ENCODE measurements at places on chromosomes 7 and 10.
A peak's percentile ranks its signal among the peaks of the same experiment; 100 is the strongest.

DNA sequence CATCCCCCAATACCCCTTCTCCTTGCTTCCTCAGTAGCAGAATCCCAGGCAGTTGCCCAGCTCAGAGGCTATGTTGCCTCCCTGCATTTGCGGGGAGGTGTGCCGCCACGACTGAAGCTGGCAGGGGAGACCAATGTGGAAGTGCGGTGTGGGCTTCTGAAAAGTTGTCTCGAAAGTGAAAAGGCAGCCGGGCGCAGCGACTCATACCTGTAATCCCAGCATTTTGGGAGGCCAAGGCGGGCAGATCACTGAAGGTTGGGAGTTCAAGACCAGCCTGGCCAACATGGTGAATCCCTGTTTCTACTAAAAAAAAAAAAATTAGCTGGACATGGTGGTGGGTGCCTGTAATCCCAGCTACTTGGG lies 15.9 kb upstream of the PFKFB3 start:
- DNase-seq = no peak

GRCh38 chr10:96642973-96643372 lies 56.2 kb upstream of the TM9SF3 start:
- DNase-seq = peak; percentile 53

- no peak for DNase-seq
Measured at GRCh38 chr10:127102176-127102575, 94.2 kb downstream of the INSYN2A start.

GRCh38 chr7:80259-81067 lies 111.9 kb upstream of the FAM20C start:
- peak; percentile 0 for DNase-seq

GRCh38 chr7:33196221-33196620 lies 66.9 kb downstream of the BBS9 start:
- peak; percentile 28 for DNase-seq

- no peak for DNase-seq
Measured at GRCh38 chr10:102935505-102935904, 17.4 kb downstream of the CNNM2 start.

DNA sequence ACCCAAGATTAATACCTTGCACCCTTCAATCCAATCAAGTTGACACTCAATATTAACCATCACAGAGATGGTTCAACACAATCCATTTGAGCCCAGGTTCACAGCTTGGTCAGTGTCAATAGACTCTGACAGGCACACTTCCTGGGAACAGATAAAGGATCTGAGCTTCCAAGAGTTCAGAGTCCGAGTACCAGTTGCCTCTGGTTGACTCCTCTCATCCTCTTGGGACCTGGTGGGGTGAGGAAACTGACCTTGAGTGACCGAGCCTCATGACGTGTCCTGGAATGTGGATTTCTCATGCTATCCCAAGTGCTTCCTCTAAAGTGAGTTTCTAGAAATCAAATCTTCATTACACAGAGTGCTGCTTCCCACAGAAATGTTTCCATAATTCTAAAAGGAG lies 162.0 kb downstream of the CYP26A1 start:
- peak; percentile 12 for DNase-seq

DNA sequence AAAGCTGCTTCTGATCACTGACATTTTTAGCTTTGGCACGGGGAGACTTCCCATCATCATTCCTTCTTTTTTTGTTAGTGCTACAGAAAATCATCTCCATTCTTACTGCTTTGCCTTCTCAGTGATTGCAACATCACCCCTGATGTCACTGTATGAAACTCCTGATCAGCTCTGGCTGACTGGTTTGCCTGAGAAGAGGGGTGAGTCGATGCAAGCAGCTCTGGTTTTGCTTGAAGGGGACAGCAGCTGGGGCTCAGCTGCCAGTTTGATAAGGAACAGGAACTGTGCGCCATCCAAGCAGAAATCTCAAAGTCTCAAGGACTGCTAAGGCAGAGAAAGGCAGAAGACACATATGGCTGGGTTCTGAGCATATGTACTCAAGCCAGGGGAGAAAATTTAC lies 808.5 kb upstream of the CELF2 start:
- DNase-seq = no peak

DNA sequence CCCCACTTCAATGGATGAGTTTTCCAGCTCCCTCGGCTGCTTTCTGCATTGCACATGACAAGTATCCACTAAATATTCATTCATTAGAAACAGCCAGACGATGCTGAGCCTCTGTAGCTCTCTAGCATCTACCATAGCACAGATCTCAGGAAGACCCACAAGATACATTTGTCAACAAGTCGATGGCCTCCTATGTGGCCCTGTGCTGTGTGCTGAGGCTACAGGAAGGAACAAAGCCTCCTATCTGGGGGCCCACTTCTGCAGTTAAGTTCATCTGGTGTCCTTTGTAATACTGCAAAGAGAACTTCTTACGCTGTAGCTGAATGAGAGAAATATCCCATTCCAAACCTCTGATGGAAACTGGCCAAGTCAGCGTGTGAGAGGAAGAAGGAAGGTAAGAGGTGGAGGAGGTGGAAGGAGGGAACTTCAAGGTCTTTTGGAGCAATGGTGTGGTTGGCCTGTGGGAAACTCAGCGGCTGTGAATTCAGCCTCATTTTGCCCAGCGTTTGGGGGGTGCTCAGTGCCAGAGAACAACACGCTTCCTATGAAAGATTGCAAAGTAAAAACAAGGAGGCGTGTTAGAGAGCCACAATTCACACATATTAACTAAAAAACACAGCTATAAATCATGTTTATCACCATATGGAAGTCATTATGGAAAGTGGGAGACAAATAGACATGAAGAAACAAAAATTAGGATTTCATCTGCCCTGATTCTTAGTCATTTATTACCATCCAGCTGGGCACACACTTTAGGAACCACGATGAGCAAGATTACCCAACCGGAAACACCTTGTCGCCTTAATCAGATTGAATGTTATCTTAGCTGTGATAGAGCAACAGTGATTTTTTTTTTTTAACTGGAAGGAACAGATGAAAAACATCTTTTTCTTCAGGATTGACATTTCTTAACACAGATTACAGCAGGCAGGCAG lies 62.2 kb upstream of the USP6NL start:
- peak; percentile 13 for DNase-seq

GRCh38 chr7:74183653-74184450 lies 9.7 kb downstream of the EIF4H start:
- DNase-seq = peak; percentile 38

DNA sequence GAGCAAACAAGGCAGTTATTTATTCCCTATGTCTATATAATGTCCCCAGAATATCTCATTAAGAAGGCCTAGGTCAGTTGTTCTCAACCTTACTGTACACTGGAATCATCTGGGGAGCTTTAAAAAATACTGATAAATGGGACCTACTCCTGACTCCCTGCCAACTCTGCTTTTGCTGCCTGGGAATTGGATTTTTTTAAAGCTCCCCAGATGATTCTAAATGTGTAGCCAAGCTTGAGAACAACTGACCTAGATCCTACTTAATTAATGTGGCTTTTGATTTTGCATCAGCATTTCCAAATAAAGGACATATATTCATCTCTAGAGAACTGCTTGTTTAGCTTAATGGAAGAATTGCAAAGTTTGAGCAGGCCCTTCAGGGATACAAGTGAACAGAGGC lies 91.7 kb upstream of the HPS1 start:
- no peak for DNase-seq

GRCh38 chr10:86872757-86873156 lies 84.7 kb downstream of the MMRN2 start:
- peak; percentile 4 for DNase-seq

DNA sequence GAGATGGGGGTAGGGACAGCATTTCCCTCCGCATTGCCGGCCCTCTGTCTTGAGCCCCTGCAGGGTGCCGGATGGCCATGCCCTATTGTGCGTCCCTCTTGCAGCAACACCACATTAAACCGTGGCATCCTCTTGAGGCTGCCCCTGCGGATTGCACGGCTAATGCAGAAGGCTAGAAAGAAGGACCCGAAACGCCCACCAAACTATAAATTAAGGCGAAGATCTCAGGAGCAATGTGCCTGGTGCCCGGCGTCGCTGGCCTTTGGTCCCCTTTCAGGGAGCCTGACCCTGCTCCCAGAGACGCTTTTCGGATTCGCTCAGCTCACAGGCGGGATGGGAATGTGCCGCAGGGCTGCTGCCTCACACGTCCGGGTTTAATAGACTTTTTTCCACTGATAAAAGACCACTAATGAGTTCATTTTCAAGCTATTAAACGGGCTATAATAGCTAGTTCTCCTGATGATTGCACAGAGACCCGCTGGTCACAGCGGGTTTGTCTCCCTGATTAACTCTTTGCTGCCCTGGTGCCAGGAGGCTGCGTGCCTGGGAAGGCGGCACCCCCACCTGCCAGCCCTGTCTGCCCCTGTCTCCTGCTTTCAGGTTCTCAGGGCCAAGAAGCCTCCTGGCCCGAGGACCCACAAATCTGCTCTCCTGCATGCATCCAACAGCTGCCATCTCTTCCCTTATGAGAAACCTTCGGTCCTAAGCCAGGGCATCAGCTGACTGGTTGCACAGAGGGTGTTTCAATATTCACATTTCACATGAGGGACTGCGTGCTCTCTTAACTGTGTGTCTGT lies 128.3 kb downstream of the ADARB2 start:
- DNase-seq = no peak

DNA sequence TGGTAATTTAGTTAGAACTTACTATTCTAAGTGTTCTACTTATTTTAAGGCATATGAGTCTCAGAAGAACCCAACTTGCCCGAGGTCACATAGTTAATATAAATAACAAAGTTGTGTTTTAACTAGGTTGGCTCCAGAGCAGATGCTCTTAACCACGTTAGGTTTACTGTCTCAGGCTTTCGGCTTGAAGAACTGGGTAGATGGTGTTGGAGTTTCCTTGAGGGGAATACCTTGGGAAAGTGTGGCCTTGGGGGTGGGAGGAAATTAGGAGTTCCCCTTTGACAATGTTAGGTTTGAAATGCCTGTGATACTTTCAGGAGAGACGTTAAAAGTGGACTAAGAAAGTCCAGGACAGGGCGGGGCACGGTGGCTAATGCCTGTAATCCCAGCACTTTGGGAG lies 9.6 kb downstream of the ZNF398 start:
- DNase-seq = no peak

DNA sequence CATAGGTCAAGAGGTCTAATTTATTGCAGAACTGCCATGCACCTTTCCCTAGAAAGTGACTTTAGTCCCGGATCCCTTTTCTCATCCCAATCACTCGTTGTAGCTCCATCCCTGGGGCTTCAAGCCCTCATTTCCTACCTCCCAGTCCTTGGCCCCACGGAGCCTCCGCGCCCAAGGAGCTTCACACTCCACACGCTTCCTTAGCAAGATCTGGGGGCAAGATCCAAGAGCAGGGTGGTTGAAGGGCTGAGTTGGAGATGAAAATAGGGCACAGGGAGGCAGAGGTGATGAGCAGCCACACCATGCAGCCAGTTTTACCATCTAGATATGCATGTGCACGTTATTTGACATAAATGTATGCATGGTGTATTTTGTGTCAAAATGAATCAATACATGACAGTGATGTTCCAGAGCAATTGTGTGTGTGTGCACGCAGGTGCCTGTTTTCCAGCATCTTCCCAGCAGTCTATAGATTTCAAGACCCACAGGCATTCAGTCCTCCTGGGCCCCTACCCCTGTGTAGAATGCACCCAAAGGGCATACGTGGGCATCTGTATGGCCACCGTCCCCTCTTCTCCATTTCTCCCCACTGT lies 6.0 kb upstream of the TRPV6 start:
- no peak for DNase-seq

GRCh38 chr7:131166066-131166465 lies 161.6 kb upstream of the MKLN1 start:
- peak; percentile 22 for DNase-seq

DNA sequence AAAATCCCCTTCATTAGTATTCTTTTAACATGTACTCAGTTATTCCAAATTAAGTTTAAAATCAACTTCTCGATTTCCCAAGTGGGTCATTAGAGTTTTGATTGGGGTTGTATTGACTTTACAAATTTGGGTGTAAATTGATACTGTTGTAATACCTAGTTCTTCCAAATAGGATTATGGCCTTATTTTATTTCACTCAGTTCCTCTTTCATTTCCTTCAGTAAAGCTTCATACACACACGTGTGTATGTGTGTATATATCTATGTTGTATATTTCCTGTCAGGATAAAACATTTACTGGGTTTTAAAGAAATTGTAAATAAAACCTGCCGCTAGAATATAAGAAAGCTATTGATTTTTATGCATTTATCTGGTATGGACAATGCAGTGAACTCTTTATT lies 15.9 kb downstream of the YME1L1 start:
- no peak for DNase-seq

GRCh38 chr10:35208536-35208935 lies 81.9 kb downstream of the CREM start:
- DNase-seq = no peak

DNA sequence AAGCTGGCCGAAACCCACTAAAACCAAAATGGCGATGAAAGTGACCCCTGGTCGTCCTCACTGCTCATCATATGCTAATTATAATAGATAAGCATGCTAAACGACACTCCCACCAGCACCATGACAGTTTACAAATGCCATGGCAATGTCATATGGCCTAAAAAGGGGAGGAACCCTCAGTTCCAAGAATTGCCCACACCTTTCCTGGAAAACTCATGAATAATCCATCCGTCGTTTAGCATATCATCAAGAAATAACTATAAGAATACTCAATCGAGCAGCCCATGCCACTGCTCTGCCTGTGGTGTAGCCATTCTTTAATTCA lies 422.0 kb downstream of the CALN1 start:
- no peak for DNase-seq

DNA sequence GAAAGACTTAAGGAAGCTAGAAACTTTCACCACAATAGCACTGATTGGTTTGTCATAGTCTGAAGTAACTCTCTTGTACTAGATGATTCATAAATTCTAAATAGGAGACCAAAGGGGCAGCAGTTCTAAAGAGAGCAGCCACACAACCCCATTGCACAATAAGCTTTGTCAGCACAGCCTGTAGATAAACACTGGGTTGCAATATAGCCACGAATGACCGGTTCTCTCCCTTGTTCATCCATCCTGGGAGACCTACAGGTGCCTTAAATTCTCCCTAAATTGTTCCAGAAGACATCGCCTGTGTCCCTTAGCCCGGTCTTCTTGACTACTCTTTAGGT lies 167.0 kb downstream of the SNX13 start:
- DNase-seq = peak; percentile 77

Measured in Daoy (cell line).